ENCODE measurements at places on chromosomes 16 and 17. TPM values are rescaled to one million over a fixed set of nuclear protein-coding genes. Genes with fewer than 3 reads are reported as not detected.

- peak; percentile 59 for DNase-seq
These were observed 79.7 kb downstream of the PLD6 start for GRCh38 chr17:17126131-17127110.

DNA sequence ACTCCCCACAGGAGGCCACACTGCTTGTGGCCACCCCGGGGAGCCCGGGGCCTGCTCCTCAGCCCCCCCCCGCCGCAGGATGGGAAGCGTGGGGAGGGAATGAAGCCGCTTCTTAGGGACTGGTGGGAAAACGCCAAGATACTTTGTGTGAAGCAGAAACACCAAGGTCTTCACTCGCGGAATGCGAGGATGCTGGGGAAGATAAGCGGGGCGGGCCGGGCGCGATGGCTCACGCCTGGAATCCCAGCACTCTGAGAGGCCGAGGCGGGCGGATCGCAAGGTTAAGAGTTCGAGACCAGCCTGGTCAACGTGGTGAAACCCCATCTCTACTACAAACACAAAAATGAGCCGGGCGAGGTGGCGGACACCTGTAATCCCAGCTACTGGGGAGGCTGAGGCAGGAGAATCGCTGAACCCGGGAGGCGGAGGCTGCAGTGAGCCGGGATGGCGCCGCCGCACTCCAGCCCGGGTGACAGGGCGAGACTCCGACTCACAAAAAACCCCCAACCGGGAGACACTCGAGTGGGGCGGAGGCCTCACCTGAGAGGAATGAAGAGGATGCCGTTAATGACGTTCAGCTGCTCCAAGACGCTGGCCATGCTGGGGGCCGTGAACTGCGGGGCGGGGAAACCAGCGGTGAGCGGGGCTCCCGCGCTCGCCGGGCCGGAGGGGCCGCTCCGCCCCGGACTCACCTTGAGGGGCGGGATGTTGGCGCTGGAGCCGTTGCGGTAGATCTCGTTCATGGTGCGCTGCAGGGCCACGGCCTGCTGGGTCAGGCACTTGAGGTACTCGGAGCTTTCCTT, 20.3 kb downstream of the CLUH start:
- no peak for DNase-seq

GRCh38 chr16:15928261-15929104, 20.9 kb upstream of the ABCC1 start:
- DNase-seq: no peak

GRCh38 chr17:9183306-9183705, 162.0 kb downstream of the NTN1 start:
- DNase-seq: peak; percentile 26

Gene HS3ST3B1
- 9.9 TPM for total RNA-seq

Gene CETP
- total RNA-seq: not detected

- DNase-seq: peak; percentile 35
These were observed 392.9 kb upstream of the EEF2KMT start for GRCh38 chr16:5490499-5490898.
